ENCODE measurements at places on chromosomes 11 and 22.
A peak's percentile ranks its signal among the peaks of the same experiment; 100 is the strongest.

- DNase-seq: peak; percentile 49
These were observed 35.5 kb upstream of the FGF3 start for GRCh38 chr11:69854713-69855112.

- no peak for DNase-seq
These were observed 22.4 kb downstream of the DUSP8 start for GRCh38 chr11:1549338-1550330.

GRCh38 chr22:16964366-16964765, 43.7 kb downstream of the GAB4 start:
- DNase-seq: no peak

GRCh38 chr11:96607864-96608558, 218.2 kb downstream of the JRKL start:
- DNase-seq: peak; percentile 26

GRCh38 chr11:111598148-111598547, 4.1 kb upstream of the SIK2 start:
- no peak for DNase-seq

GRCh38 chr22:50227579-50228215, 17.1 kb downstream of the TUBGCP6 start:
- DNase-seq: no peak

DNA sequence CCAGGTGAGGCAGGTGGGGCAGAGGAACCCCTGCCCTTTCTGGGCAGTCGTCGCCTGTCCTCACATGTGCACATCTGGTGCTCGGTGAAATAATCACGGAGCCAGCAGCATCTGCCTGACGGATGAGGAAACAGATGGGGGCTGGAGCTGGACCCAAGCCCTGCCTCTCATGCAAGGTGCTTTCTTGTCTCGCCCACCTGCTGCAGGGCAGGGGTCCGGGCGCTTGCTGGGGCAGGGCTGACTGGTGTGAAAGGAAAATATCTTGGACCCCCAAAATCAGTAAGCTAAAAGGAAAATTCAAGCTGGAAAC, 3.3 kb downstream of the ALDH3B2 start:
- DNase-seq: no peak

DNA sequence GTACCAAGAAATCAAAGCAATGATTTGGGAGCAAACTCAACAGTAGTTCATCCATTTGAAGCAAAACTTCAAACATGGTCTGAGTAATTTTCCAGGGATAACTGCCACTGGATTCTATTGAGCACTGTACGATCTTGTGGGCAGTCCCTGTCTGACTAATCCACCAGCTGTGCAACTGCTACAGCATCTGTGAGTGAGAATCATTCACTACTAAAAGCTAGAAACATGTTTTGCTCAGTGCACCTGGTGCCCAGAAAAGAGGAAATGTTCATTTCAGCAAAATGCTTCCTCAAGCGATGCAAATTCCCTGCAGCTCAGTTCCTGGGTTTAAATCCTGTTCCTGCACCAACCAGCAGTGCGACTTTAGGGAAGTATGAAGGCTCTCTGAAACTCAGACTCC, 1077.9 kb downstream of the DLG2 start:
- no peak for DNase-seq

DNA sequence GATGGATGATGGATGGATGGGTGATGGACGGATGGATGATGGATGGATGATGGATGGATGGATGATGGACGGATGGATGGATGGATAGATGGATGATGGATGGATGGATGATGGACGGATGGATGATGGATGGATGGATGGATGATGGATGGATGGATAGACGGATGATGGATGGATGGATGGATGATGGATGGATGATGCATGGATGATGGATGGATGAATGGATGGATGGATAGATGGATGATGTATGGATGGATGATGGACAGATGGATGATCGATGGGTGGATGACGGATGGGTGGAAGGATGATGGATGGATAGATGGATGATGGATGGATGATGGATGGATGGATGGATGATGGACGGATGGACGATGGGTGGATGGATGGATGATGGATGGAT, 21.1 kb downstream of the KCTD17 start:
- DNase-seq: no peak

GRCh38 chr11:70757241-70757640, 358.9 kb downstream of the CTTN start:
- no peak for DNase-seq

- DNase-seq: no peak
These were observed 35.5 kb downstream of the USP28 start for GRCh38 chr11:113839842-113840241.

- no peak for DNase-seq
These were observed 67.9 kb downstream of the ISX start for GRCh38 chr22:35133702-35134380.

DNA sequence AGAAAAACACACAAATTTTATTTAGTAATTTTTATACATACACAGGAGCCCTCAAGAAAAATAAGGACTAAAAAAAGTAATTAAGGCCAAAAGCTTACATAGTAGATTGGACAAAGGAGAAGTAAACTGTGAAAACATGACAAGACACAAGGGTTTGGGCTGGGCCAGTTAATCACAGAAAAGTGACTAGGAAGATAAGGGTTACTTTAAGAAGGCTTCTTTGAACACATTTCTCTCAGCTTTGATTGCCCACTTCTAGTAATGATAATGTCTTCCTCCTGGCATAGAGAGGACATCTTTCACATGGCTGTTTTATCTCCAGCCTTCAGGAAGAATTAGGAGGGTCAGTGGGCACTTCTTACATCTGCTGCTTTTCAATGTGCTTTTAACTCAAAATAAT, 3.4 kb downstream of the RNF141 start:
- DNase-seq: no peak

DNA sequence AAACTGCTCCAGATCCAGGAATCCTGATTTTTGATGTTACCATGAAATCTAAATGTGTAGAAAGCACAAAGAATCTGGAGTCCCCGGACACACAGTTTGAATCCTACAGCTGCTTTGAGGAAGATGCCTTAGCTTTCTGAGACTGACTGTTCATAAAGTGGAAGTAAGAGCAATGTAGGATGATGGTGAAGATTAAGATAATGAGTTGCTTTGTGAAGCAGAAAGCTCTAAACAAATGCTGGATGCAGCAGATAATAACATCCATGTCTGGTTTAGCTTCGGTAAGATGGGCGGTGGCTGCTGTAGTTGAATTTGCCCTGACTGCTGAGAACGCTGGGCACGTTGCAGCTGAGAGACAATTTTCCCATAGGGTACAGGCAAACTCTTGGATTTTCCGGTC, 20.1 kb downstream of the OVOL1 start:
- no peak for DNase-seq

GRCh38 chr11:16917941-16918340, 96.3 kb downstream of the PLEKHA7 start:
- no peak for DNase-seq

- no peak for DNase-seq
These were observed 39.3 kb downstream of the DENND5A start for GRCh38 chr11:9225748-9226298.

DNA sequence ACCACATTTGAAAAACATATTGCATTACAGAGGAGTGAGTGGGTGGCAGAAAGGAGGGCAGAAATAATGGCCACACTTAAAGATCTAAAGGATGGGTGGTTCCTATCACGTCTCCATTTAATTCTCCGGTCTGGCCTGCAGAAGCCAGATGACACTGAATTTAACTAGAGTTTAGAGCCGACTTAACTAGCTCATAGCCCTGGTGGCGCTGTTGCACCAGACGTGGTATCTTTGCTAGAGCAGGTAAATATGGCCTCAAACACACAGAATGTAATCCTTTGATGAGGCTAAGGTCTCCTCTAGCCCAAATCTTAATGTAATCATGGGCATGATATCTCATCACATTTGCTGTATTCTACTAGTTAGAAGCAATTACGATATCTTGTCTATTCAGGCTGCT, 51.5 kb upstream of the GAL start:
- DNase-seq: peak; percentile 11

- DNase-seq: no peak
These were observed 32.0 kb upstream of the CCDC134 start for GRCh38 chr22:41768430-41768829.

DNA sequence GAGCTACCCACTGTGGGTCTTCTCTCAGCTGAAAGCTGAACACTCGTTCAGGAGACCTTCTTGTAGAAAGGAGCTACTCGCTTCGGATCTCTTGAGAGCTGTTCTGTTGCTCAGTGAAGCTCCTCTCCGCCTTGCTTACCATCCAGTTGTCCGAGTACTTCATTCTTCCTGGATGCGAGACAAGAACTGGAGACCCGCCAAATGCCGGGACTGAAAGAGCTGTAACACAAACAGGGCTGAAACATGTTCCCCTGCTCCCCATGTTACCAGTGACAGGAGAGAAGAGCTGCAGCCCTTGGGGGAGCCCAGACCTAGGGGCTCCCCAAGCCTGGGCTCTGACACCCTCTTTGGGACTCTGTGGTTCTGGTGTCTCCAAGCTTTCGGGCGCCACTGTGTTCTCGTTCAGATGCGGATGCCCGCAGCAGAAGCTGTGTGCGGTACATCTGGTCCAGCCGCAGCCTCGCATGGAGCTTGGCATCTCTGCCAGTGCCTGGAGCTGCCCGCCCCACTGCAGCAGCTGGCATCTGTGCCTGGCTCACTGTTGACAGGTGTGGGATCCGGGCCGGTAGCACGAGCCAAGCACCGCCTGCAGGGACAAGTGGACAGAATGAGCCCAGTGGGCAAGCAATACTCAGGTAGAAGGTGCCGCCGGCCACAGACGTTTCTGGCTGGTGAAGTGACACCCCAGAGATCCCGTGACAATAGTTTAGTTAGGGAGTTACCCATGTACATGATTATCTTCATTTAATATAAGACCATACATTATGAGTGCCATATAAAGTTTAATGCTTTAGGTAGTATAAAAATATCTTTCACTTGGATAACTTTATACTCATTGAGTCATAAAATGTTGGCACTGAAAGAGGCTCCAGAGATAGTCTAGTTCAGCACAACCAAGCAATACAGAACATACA, 49.1 kb downstream of the EMSY start:
- DNase-seq: no peak

DNA sequence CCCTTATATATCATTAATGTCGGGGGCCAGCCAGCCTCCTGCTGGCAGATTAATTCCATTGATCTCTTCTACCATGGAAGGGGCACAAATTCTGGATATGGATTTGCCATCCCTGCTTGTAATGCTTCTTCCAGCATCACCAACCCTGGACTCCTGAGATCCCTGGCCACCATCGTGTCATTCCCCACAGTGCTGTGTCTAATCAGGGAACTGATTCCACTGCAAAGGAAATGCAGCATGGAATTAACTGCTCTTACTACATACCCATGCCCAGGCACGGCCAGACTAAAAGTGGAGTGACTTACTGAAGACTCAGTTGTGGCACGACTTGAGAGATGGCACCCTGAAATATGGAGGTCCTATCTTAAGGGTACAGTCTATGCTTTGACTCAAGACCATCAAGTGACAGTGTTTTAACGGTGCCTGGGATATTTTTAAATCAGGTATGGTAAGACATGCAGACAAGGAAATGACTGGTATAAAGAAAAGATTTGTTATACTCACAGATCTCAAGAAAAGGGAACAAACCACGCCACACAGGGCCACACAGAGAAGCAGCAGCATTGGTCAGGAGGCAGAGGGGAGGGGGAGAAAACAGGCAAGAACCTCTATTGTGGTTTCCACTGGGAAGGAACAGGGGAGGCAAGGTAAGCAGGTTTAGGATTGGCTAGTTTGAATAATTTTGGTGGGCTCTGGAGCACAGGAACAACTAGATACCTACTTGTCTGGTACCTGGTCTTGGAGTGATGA, 65.1 kb downstream of the IGLL5 start:
- DNase-seq: no peak

DNA sequence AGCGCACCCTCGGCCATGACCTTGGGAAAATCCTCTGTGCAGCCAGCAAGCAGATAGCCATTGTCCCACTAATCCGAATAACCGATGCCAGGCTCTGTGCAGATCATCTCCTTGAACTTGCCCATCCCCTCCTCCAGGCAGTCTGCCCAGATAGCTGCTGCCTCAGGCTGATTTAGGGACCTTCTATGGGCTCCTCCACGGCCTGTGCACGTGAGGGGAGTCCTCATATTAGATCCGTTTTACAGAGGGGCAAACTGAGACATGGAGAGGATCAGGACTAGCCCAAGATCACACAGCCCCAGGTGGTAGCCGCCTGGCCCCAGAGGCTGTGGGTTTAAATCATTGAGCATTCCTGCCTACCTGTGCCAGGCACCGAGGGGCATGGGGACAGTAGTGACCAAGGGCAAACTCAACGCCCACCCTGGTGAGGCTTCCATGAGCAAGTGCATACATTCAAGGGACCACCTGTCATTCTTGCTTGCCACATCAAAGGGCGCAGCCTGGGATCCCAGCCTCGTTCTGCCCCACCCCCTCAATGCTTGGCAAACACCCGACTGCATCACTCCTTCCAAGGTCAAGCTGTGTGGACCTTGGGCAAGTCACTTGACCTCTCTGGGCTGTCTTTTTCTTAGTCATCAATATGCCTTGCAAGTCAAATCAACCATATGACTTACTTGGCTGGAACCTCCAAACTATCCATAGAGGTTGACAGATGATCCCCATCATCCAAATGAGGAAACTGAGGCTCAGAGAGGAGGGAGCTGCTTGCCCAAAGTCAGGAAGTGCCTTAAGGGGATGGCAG, 131.6 kb downstream of the MN1 start:
- no peak for DNase-seq

- no peak for DNase-seq
These were observed 103.2 kb upstream of the GALNT18 start for GRCh38 chr11:11724994-11725393.

DNA sequence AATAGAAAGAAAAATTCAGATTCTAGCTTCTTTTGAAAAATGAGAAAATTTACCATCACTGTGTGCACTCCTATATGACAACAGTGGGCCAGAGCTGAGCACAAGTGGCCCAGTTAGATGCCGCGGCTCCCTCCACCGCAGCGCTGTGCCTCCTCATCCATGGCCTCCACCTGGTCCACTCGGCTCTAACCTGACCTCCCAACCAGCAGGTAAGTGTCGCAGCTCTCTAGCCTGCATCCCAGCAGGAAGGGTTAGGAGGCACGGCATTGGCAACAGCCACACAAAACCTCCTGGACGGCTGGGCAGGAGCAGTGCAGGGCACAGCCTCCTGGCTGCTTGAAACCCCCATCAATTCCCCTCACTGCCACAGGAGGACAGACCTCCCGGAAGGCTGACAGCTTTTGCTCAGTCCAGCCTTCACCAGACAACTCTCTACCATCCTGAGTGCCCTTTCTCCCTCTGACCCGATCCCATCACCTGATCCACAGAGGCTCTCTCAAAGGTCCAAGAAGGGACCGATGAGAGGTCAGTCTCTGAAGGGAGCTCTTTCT, 76.1 kb downstream of the RPL27A start:
- no peak for DNase-seq

DNA sequence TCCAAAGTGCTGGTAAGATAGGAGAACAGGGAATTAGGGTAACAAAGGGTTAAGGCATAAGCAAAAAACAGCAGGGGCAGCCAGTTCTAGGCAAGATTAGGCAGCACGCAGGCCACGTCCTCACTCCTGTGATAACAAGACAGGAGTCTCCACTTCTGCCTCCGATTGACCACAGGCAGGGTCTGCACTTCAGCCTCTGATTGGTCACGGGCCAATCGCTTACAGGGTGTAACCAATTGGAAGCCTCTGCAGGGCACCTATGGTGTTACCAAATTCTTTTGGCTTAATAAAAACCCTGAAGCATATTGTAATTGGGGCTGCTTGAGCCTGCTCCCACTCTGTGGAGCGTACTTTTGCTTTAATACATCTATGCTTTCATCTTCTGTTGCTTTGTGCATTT, 12.2 kb upstream of the GSTP1 start:
- no peak for DNase-seq

- DNase-seq: no peak
These were observed 722.6 kb upstream of the TENM4 start for GRCh38 chr11:80163441-80163840.
